ENCODE measurements at places on chromosomes 12 and 14. TPM values are rescaled to one million over a fixed set of nuclear protein-coding genes. Genes with fewer than 3 reads are reported as not detected.

- H3K4me3 ChIP-seq, result peak overlapping the region; percentile 95
- no peaks in the 10 kb centered on the region for H3K36me3 ChIP-seq
- H3K4me1 ChIP-seq, result no peaks in the 10 kb centered on the region
Measured at GRCh38 chr12:102061096-102061559, 663 bp downstream of the WASHC3 start.

DNA sequence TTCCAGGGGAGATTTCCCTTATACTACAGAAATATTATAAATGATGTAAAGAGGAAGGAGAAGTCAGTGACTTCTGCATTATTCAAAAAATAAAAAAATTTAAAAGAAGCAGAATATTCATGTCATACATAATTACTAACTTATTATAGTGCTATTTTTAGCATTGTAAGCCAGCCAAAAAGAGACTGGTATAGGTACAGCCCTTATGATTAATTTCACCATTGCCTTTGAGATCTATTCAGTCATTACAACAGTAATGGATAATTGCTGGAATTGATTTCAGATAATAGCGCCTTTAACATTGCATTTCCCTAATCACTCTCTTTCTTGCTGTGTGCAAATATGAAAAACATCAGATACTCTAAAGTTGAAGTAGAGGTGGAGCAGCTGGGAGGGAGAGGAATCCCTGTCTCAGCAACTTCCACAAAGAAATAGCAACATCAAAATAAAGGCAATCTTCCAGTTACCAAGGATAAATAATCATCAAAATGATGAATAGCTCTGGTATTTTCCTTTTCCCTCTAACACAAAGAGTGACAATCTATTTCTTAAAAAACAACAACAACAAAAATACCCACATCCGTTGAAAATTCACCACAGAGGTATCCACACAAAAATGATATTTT, 71.8 kb upstream of the OVCH1 start:
- H3K36me3 ChIP-seq, result peaks cover 16% of the 10 kb centered on the region
- H3K4me3 ChIP-seq, result no peak overlapping the region
- H3K4me1 ChIP-seq, result peaks cover 2% of the 10 kb centered on the region
- no peak overlapping the region for H3K27ac ChIP-seq
- no peaks in the 10 kb centered on the region for H3K27me3 ChIP-seq

Gene GYS2
- not detected for total RNA-seq

- no peak overlapping the region for H3K4me3 ChIP-seq
- no peak overlapping the region for H3K27ac ChIP-seq
- DNase-seq, result no peak
- H3K4me1 ChIP-seq, result no peaks in the 10 kb centered on the region
Measured at GRCh38 chr12:78241446-78241845, 410.8 kb downstream of the NAV3 start.

DNA sequence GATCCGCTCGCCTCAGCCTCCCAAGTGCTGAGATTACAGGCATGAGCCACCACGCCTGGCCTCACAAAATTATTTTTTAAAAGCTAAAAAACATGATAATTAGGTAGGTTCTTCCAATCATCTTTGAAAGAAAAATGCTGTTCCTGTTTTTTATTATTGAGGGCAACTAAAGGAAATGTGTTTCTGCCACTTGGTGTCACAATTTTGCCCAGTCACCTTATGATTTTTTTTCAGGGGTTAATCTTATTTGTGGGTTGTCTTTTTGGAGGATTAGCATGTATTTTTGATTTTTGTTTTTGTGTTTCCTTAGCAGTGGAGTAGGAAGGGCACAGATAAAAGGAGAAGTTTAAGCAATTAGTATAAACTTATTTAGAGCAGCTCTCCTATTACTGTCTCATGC, 79.8 kb downstream of the PRORP start:
- H3K36me3 ChIP-seq, result no peaks in the 10 kb centered on the region
- no peak for DNase-seq
- no peaks in the 10 kb centered on the region for H3K4me1 ChIP-seq
- no peak overlapping the region for H3K4me3 ChIP-seq
- no peak overlapping the region for H3K27ac ChIP-seq

DNA sequence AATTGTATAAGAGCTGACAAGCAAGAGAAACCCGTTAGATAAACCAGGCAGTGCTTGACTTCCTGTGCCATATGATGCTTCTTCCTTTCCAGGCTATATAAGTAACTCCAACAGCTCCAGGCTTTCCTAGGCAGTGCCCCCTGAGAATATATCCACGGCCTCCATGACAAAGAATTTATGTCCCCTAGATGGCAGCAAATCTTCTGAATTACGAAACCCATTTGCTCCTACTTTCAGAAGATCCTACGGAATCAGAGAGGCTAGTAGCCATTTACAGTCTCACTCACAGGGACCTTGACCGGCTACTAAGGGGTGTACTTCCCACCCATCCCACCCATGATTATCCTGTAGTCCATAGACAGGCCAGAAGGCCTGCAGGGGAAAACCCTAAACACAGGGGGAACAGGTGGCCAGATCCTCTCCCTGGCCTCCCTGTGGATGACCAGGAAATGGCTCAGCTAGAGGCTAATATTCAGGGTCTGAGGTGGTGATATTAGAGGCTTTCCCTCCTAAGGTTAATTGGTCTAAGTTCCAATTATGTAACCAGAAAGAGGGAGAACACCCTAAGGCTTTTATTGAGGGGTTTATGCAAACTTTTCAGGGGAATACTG, 77.2 kb upstream of the DCD start:
- H3K4me3 ChIP-seq, result no peak overlapping the region
- no peaks in the 10 kb centered on the region for H3K36me3 ChIP-seq
- H3K27ac ChIP-seq, result no peak overlapping the region
- DNase-seq, result no peak
- H3K4me1 ChIP-seq, result no peaks in the 10 kb centered on the region
